T-cell (primary cell): ENCODE measurements at places on chromosomes 4 and X.

DNA sequence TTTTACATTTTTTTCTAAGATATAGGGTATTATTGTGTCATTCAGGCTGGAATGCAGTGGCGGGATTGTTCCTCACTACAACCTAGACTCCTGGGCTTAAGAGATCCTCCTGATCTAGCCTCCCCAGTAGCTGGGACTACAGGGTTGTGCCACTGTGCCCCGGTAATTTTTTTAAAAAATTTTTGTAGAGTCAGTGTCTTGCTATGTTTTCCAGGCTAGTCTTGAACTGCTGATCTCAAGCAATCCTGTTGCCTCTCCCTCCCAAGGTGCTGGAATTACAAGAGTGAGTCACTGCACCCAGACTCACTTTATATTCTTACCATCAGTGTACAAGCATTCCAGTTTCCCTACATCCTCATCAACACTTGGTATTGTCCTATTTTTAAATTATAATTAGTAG lies 156.4 kb upstream of the GYPA start:
- no peak for DNase-seq

GRCh38 chrX:71147496-71148277 lies 3.0 kb downstream of the NLGN3 start:
- no peak for DNase-seq

GRCh38 chr4:126489826-126490463 lies 1142.8 kb upstream of the INTU start:
- DNase-seq, result no peak

DNA sequence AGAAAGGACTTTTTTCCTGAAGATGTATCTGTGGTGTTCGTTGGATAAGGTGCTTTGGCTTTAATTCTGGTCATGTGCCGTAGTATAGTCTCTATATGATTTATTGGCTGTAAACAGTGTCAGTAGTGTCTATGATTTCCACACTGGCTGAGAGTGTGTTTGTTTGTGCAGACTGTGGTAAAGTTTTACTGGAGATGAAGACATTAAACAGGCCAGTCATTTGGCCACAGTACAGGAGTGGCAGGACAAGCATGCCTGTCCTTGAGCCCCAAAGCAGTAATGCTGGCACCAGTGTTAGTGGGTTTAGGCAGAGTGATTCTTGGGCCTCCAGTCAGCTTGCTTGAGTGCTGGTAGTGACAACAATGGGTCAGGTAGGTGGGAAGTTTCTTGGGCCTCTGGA lies 1023.9 kb upstream of the GRID2 start:
- no peak for DNase-seq

- DNase-seq, result no peak
These were observed 87.2 kb upstream of the MCF2 start for GRCh38 chrX:139795196-139795595.
